ENCODE measurements at places on chromosomes 11 and 22.

DNA sequence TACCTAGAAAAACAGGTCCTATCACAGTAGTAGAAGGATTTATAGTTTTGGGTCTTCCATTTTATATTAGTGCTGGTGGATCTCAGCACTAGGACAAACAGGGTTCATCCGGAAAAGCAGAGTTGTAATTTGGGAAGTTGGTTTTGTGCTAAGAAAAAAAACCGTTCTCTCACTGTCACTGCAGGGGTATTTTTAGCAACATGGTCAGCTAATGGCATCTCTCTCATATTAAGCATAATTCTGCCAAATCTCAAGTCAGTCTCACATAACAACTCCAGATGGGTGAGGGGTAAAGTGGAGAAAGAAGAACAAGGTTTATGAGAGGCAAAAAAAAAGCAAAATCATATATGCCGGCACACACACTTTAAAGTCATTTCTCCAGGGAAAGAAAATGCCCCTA lies 51.6 kb upstream of the GDPD4 start:
- DNase-seq: no peak

DNA sequence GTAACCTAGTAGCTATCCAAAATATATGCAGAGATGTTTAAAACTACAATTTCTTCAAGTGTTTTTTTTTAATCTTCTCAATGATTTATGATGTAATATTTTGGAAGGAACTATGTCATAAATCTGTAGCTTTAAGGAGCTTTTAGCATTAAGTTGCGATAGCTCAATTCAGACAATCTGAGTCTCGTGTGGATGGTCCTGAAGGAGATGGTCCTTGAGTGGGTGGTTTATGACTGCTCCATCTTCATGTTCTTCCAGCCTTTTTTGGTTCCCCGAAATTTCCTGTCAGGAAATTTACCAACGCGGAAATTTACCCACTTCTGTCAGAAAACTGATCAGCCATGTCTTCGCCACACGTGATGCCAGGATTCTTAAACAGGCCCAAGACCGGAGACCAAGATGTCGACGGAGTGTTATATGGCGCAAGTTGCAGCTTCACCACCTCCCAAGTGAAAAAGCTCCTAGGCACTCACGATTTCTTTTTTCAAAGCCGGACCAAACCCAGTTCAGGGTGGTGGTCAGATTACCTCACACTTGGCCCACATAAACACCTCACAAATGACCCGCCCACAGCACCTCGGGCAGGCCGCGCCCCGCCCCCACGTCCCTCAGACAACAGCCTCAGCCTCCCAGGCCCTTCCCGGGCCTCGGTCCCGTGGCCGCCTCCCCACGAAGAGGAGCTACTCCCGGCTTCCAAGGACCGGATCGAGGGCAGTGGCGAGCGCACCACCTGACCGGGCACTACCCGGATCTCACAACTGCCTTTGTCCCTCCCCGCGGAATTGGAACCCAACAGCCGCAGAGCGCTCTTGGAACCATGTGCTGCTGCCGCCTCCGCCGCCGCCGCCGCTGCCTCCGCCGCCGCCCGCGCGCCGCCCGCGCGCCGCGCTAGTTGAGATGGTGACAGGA lies at the start of gene MORC2:
TSS of gene MORC2 (minus strand) at position 760 of the 909 bp plus-strand sequence. CDS start 885 bp downstream, outside the sequence.
- no peak for DNase-seq

DNA sequence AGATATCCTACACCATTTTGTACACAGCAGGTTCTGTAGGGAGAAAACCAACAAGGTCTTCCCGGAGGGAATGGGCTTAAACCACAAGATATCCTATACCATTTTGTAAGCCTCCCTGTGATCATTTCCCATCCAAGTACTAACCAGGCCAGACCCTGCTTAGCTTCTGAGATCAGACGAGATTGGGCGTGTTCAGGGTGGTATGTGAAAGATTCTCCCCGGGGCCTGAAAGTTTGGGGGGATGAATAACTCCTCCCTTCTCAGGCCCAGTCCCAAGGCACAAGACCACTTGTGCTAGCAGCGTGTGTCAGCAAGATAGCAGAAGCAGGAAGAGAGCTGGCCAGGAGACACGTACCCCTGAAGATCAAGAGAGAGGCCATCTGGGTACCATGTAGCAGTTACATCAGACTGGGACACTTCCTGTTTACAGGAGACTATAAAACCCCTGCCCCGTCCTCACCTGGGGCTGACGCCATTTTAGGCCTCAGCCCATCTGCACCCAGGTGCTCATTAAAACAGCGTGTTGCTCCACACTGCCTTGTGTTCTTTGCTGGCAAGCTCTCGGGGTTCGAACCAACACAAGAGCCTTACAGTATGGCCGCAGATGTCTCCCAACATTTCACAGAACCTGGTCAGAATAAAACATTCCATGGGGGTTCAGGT lies 17.3 kb downstream of the MIF start:
- no peak for DNase-seq

DNA sequence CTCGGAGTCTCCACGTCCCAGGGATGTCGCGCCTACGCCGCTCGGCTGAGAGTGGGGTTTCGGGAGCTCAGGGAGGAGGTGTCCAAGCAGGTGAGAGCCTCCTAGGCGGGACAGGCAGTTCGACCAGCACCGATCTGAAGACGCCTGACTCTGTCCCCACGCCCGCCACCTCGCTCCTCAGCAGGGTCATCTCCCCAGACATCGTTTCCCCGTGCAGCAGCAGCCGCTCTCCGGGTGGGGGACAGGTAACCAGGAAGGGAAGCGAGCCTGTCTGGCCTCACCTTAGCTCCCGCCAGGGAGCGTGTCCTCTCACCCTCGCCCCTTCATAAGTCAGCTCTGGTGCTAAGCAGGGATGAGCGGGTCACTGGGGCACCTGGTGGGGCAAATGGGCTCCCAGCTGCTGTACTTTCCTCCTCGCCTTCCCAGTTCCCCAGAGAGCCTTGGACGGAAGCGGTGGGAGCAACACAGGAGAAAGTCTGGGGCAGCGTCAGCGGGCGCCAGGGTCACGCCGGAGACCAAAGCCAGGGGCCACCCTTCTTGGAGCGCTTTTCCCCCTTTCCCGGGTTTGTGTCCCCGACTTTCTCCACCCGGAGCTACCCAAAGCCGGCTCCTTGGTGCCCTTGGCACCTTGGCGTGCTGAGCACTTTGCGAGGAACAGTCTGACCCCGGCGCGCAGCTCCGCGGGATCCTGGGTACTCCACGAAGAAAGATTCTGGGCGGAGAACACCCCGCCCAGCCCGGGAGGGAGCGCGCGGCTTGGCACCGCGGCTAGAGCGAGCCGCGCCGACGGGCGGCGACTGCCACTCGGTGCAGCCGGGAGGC lies 1.6 kb downstream of the SPON1 start:
- no peak for DNase-seq

DNA sequence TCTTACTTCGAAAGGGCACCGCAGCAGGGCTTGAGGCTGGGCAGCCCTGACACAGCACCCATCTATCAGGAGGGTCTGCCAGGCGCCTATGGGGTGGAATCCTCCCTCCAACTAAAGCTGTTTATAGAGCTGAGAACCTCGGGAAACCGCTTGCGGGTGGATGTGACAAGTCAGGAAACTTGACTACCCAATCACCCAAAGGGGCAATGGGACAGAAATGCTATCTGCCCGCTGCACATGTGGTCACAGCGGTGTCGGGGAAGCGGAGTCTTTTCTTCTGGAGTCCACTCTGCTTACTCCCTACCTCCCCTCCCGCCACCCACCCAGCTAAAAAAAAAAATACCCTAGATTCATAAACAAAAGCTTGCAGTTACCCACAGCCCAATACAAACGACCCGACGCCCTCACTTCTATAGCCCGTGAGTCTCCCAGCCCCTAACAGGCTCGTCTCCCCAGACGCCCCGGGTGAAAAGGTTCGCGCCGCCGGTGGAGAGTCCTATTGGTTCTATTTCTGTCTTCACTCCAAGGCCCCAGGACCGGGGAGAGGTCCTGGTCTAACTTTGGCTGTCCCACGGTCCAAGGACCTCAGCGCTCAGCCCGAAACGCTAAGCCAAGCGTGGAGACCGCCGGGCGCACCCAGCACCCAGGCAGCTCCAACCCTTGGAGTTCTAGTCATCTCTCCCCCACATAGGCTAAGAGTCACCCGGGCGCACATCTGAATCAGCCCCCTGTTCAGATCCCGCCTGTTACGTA lies 1.4 kb downstream of the TRPC6 start:
- DNase-seq: no peak

DNA sequence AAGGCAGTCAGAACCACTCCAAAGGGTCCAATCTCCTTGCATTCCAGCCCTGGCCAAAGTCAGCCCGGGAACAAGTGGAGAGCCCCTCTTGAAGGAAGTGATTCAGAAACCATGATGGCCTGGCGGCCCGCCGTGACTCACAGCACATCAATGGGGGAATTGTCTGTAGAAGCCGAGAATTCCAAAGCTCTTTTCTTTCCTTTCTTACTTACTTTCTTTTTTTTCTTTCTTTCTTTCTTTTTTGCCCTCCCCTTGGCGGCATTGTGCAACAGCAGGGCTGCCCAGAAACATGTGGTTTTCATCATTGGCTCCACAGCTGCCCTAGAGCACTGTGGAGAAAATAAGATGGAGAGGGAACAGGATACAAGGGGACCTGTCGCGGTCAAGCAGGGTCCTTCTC lies 140.2 kb upstream of the TIMP3 start:
- peak; percentile 67 for DNase-seq
